ENCODE measurements at places on chromosomes 12 and 14.

DNA sequence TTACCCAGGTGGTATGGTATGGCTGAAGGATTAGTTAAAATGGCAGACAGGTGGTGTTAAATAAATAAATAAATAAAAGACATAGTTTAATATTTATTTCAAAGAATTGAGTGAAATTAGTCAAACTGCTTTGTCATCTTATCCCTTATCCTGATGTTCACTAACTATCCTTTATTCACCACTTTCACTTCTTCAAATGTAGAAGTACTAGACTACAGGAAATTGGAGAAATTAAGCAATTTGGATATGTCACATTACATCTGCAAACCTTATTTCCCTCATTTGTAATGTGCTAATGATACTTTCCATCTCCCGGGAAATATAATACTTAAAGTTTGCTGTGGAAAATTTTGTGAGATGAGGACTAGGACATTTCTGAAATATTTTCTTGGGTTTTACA is 1195.7 kb downstream of the LRFN5 start:
- no peak for DNase-seq

GRCh38 chr12:116372815-116373214 is 95.3 kb upstream of the MED13L start:
- DNase-seq = no peak

- no peak for DNase-seq
Measured at GRCh38 chr14:81246461-81247270, 25.9 kb upstream of the GTF2A1 start.

- no peak for DNase-seq
Measured at GRCh38 chr12:105237666-105238065, 1.7 kb upstream of the APPL2 start.

GRCh38 chr14:95370076-95370475 is 50.4 kb upstream of the CLMN start:
- DNase-seq = no peak

DNA sequence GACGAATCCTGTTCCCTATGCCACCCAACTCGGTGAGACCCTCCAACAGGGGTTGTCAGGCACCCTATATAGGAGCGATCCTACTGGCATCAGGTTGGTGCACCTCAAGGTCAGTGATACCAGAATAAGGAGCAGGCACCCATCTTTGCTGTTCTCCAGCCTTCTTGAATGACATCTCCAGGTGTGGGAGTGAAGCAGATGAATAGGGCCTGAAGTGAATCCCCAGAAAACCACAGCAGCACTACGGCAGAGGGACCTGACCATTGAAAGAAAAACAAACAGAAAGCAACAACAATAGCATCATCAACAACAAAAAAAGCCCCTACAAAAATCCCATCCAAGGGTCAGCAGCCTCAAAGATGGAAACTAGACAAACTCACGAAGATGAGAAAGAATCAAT is 445.2 kb upstream of the ATP2B1 start:
- no peak for DNase-seq

- no peak for DNase-seq
Measured at GRCh38 chr14:68139431-68140075, 320.0 kb downstream of the RAD51B start.

- DNase-seq = no peak
Measured at GRCh38 chr14:34256223-34256622, 205.8 kb downstream of the SPTSSA start.

- peak; percentile 44 for DNase-seq
Measured at GRCh38 chr14:21072031-21072473, 1.9 kb downstream of the ARHGEF40 start.

- no peak for DNase-seq
Measured at GRCh38 chr12:109449845-109450532, 27.1 kb downstream of the KCTD10 start.

- DNase-seq = no peak
Measured at GRCh38 chr14:33480887-33481184, 470.0 kb downstream of the EGLN3 start.

DNA sequence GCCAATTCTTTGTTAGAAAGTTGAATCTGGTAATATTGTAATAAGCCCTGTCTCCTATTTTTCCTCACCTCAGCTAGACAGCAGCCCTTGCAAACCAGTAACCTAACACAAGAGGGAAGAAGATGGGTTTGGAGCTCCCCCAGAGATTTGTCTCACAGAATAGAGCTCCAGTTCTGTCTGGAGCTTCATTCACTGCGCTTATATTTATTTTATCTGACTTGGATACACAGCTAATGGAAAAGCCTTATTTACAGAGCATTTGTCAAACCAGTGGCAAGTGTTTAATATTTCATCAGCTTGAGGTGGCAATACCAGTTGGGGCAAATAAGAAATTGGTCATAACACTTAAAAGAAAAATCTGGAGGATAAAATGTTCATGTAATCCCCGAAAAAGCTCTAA is 1094.0 kb downstream of the FSCB start:
- no peak for DNase-seq

DNA sequence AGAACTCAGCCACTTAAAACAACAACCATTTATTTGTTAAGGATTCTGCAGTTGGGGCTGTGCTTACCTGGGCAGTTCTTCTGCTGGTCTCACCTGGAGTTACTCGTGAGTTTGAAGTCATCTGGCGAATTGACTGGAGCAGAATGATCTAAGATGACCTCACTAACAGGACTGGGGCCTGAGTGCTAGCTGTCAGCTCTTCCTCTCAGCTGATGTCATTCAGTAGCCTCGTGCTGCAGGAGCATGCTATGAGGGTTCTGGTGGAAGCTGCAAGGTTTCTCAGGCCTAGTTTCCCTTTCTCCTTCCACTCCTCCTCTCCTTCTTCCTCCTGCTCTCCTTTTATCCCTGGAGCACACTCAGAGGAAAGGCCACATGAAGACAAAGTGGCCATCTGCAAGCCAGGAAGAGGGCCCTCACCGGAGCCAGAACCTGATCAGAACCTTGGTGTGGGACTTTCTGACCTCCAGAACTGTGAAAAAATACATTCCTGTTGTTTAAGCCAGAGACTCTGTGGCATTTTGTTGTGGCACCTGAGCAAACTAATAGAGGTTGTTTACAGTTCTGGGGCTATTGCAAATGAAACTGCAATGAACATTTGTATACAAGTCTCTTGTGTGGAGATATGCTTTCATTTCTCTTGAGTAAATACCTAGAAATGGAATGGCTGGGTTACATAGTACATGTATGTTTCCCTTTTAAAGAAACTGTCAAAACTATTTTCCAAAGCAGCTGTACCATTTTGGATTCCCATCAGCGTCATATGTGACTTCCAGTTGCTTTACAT is 21.9 kb upstream of the MAP3K9 start:
- DNase-seq = no peak

DNA sequence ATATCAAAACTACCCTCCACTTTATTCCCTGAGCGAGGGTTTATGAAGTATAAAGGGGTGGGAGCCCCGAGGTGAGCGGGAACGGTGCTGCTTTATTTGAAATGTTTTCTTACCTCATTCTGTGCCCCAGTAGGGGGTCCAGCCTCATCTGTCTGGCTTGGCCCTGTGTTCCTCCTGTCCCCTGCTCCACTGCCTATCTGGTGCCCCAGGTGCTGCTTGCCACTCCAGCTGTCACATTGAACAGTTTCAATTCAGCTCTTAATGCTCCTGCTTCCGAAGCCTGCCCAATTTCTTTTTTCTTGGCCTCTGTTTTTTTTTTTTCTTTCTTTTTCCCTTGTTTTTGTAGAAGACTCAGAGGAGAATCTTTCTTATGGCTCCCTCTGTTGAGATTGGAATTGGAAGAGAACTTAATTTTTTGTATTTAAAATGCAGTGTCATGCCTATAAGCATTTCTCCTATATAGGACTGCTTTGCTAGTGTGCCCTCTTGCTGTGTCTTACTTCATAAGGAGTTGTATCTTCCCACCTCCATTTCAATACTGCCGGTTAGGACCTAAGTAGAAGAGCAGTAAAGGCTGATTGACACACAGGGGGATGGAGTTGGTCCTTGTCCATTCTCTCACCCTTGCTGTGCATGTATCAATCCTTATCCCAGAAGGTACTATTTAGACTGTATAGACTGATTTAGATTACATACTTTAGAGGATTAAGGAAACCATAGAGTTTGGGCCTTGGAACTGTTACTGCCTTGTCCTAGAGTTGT is 2.3 kb downstream of the ATXN7L3B start:
- DNase-seq = no peak

DNA sequence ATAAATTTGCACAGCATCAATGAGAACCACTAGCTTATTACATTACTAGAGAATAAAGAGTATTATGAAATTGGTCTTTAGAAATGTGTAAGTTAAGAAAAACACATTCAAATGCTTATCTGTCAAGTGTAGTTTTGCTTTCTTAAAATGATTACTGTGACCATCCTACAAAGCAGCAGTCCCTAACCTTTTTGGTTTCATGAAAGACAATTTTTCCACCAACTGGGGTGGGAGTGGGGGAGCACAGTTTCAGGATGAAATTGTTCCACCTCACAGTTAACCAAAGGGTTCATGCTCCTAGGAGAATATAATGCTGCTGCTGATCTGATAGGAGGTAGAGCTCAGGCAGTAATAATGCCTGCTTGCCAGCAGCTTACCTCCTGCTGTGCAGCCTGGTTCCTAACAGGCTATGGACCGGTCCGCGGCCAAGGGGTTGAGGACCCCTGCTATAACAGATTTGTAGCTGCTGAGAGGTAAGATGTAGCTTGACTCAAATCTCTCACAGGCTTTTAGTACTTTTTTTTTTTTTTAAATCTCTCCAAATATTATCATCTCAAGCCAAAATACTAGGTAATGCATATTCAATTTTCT is 45.4 kb downstream of the PPP4R3A start:
- no peak for DNase-seq

DNA sequence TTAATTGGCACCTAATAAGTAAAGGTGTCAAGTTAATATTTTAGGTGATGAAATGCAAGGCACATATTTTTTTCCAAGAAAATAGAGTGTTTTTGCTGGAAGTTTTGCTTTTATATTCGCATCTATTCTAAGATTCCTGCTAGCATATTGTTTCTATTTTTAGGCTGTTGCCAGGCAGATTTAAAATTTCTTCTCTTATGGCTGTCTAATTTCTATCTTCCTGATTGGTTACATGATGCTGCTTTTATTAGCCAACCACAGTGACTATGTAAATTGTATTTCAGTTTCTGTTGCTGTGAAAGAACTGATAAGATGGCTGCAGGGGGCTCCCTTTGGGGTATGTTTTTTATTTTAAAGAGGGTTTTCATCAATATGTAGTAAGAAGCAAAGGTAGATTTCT is 42.7 kb downstream of the ATF7IP start:
- DNase-seq = no peak

- no peak for DNase-seq
Measured at GRCh38 chr12:96371790-96372699, 28.2 kb downstream of the CDK17 start.

- no peak for DNase-seq
Measured at GRCh38 chr14:50544911-50545310, 12.5 kb upstream of the MAP4K5 start.

- DNase-seq = no peak
Measured at GRCh38 chr14:56580221-56580711, 668 bp downstream of the TMEM260 start.

- DNase-seq = no peak
Measured at GRCh38 chr12:131808744-131809371, 19.3 kb upstream of the MMP17 start.
